ENCODE measurements at places on chromosomes 7 and 10.

DNA sequence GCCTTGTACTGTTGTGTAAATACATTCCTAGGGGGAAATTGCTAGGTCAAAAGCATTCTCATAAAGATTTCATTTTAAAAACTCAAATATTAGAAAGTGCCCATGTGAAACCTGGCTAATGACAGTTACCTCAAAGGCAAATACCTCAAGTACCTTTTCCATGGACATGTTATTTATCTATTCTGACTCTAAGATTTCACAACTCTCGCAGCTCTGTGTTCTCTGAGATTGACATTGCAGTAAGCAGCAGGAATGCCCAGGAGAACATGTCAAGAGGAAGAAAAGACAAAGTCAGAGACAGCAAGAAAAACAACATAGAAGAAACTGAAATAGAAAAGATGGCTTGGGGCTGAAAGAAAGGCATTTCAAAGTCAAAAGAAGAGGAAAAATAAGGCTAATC is 187.4 kb downstream of the CYP26A1 start:
- DNase-seq, result no peak

DNA sequence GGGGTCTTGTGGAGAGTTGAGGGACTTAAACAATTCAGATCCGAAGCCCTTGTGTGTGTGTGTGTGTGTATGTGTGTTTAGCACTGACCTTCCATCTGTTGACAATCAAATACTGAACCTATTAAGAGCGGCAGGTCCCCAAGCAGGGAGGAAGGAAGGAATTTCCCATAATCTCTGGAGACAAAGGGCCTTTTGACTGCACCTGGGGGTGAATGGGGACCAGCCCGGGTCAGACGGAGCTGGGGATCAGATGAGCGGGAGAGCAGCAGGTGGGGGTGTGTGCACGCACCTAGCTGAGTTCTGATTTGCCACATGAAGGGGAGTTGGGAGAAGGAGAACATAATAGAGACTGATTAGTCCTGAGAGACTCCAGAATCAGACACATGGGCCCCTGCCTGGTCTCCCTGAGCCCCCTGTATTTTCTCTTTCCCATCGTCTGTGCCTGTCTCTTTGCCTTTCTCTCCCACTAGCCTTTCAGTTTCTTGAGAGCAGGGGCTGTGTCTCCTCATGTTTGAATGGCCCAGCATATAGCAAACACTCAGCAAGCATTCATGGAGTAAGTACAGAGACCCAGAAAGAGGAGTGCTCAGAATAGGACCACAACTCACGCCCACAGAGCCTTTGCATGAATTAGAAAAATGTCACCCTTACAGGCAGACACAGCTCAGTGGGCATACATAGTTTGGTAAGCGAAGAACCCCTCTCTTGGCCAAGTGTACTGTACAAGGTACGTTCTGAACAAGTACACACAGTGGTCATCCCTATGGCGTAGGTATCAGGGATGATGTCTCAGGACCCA is 288.3 kb upstream of the HABP2 start:
- DNase-seq, result no peak

DNA sequence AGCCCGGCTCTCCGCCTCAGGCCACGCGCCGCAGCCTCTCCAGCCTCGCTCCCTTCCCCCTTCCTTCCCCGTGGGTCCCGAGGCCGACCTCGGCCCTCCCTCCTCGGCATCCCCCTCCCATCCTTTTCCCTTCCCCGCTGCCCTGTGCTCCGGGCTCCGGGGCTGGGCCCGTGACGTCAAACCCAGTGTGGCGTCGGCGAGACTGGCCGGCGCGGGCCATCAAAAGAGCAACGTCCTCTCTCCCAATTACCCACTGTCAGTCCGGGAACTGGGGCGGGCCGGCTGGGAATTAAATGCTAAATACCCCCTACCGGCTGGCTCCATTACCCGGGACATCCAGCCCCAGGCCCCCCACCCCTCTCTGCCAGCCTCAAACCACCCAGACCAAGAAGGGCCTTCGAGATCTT is 2.6 kb upstream of the GATA3 start:
- DNase-seq, result no peak

GRCh38 chr7:159122276-159122675 is 22.4 kb downstream of the VIPR2 start:
- no peak for DNase-seq

- no peak for DNase-seq
These were observed 31.8 kb downstream of the CNNM2 start for GRCh38 chr10:102949916-102950315.

GRCh38 chr7:142546452-142546851 is 202.8 kb upstream of the PRSS1 start:
- DNase-seq, result no peak

GRCh38 chr10:104732222-104732621 is 91.1 kb downstream of the SORCS3 start:
- no peak for DNase-seq

DNA sequence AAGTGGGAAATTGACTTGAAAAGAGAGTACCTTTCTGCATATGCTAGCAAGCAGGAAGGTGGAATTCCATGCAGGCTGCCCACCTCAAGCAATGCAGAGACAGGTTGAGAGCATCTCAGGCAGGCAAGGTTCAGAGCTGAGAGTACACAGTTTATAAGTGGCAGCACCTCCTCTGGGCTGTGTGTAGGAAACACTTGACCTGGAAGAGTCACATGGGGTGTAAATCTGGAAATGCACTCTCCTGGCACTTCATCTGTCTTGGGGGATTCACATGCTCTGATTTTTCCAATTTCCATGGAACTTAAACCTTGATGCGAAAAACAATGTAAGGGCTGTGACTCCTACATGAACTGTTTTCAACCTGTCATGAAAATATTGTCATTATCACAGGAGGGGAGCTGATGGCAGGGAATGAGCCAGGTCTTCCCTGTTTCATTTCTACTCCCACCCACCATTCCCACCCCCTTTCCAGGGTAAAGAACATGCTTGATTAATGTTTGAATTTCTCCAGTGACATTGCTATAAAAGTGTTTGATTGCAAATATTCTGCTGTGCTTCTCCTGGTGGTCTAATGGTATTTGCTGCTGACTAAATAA is 328.3 kb downstream of the BICC1 start:
- DNase-seq, result no peak

DNA sequence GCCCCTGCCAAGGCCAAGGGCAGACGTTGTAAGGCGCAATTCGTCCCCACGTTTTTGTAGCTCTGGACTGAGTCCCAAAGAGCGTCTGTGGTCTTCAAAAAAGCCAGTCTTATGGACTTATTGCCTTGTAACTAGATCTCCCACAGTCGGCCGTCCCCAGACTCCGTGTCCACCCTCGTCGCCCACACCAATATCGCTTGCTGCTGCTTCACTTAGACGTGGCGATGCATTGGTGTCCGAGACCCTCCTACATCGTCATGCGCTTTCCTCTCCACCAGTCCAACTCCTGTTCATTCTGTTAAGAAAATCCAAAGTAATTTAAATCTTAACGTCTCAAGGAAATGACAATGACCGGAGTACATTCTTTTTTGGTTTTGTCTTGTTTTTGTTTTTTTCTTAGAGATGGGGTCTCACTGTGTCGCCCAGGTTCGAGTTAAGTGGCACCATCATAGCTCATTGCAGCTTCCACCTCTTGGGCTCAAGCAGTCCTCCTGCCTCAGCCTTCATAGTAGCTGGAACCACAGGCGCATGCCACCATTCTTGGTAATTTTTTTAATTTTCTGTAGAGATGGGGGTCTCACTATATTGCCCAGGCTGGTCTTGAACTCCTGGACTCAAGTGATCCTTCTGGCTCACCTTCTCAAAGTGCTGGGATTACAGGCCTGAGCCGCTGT is 851 bp downstream of the KIFBP start:
- no peak for DNase-seq

DNA sequence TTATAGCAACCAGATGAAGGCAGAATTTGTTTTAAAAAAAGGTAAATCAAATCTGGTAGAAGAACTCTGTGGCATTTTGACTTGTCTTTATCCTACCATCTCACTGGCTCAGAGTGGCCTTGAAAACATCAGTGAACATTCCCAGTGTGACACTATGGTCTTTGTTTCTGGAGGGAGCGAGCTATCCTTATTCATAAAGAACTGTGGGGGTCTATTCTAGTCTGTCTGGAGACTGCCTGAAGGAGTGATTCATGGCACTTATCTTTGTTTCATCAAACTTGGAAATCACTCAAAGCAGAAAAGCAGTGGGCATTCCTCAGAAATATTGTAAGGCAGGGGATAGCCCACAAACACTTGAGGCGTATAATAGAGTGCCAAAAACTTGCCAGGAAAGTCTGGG is 719.1 kb downstream of the PCDH15 start:
- DNase-seq, result no peak

- no peak for DNase-seq
These were observed 266.0 kb downstream of the AUTS2 start for GRCh38 chr7:69864274-69864673.

GRCh38 chr10:128047991-128048818 is 78.0 kb downstream of the MKI67 start:
- DNase-seq, result no peak

DNA sequence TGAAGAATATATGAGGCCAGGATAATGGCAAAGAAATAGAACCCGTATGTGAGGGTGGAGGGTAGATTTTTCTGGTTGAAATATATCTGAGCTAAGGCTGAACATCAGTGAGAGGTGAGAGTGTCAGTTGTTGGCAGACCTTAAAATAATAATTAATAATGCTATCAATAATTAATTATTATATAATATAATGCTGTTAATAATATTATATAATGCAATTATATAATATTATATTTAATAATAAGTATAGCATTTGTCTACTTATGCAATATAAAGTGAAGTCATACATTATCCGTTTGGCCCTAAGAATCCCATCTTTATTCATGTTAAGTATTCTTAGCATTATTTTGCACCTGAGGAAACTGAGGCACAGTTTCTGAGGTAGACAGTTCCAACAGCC is 269.9 kb upstream of the FZD8 start:
- DNase-seq, result no peak

DNA sequence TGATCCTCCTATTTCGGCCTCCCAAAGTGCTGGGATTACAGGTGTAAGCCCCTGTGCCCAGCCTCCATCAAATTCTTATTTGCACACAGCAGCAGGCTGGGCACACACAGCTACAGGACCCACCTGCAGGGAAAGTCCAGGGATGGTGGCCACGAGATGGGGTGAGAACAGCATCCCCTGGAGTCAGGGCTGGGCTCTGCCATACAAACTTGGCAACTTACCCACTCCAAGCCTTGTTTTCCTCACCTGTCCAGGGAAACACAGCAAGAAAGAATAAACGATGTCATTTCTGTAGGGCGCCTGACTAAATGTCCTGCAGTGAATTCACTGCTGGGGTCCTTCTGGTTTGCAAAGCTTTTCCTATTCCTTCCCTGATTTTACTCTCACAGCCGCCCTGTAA is 5.5 kb downstream of the MYH16 start:
- no peak for DNase-seq

- DNase-seq, result peak; percentile 35
These were observed 493 bp downstream of the NT5C2 start for GRCh38 chr10:103192451-103193106.

DNA sequence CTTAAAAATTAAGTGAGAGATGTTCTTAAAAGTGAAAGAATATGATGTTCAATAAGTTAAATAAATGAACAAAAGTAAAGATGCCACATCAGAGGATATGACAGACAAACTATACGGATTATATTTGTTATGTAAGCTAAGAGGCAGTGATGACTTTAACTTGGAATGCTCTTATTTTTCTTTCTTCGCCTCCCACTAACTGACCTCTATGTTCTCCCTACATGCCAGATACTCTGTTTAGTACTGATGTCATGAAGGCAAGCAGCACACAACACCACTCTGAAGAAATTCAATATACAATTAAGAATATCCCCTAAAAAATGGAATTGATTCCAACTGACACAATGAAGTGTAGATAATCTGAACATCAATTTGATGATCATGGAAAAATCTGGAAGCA is 223.4 kb downstream of the DOCK4 start:
- no peak for DNase-seq

DNA sequence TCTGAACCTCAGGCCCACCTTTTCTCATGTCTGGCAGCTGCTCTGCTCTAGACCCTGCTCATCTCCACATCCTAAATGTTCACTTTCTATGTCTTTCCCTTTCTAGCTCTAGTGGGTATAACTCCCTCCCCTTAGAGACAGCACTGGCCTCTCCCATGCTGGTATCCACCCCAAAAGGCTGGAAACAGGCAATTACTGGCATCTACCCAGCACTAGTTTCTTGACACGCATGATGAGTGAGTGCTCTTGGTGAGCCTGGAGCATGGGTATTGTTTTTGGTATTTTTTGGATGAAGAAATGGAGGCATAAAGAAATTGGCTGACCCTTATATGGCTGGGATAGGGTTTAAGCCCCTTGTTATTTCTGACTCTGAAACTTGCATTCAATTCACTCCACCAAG is 156.0 kb downstream of the EGFR start:
- DNase-seq, result no peak

GRCh38 chr10:25600651-25601050 is 333.4 kb upstream of the MYO3A start:
- no peak for DNase-seq

DNA sequence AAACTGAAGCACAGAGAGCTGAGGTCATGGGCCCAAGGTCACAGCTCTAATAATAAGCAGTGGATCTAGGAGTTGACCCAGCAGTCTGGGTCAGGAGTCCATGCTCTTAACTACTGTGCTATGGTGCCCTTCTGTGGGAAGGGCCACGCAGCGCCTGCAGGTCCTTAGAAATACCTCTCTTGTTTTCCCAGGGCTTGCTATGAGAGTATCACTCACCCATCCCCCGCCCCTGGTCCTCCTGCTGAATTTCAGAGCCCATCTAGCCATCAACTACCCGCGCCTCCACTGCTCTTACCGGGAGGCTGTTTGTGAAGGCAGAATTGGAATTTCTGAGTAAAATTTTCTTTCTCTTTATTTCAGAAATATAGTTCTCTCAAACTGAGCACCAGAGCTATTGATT is 27.3 kb upstream of the CRHR2 start:
- no peak for DNase-seq

GRCh38 chr7:138127996-138128395 is 51.7 kb downstream of the AKR1D1 start:
- no peak for DNase-seq

DNA sequence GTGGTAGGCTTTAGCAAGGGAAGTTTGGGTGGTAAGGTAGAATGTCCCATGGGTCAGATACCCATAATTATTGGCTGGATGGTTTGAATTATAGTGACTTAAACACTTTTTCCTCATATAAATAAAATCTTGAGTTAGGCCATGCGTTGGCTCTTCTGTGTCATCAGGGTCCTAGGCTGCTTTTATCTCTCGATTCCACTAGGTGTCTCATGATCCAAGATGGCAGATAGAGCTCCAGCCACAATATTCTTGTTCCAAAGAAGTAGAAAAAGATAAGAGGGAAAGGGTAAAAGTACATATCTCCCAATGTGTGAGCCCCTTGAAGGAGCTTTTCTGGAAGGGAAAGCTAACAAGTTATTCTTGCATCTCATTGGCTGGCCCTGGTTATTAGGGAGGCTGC is 144.7 kb downstream of the GRK5 start:
- DNase-seq, result no peak

DNA sequence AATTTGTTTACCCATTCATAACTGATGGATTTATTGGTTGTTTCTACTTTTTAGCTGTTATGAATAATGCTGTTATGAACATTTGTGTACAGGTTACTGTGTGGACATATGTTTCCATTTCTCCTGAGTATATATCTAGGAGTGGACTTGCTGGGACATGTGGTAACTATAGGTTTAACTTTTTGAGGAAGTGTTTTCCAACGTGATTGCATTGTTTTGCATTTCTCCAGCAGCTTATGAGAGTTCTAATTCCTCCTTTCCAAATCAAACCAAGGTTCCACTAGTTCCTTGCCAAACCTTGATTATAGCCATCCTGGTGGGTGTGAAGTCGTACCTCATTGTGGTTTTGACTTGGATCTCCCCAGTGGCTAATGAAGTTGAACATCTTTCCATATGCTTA is 2.6 kb upstream of the PRF1 start:
- DNase-seq, result no peak

Measured in activated T-cell treated with anti-CD3 and anti-CD28 coated beads for 1 hour (primary cell).